Left renal pelvis (tissue), 4 donors: ENCODE measurements at places on chromosomes 4 and X. TPM values are rescaled to one million over a fixed set of nuclear protein-coding genes. Genes with fewer than 3 reads are reported as not detected.

Gene REPS2
- 16.5 TPM for polyA plus RNA-seq

DNA sequence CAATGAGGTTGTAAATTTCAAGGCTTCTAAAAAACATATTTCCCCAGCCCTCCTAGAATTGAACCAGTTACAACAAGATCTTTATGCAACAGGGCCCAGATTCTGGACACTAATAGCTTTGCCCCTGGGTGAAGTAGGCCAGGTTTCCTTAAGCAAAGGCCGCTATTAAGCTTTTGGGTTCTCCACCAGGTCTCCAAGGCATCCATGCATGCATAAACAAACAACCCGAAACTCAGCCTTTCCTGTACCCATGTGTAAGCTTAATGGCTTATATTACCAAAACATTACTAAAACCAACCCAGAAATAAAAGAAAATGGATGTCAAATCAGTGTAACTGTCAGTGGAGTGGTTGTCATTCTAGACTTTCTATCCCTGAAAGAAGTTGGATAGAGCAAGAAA is 137.1 kb downstream of the ARHGAP6 start:
- DNase-seq, result no peak

Gene ZNF157
- 1.1 TPM for polyA plus RNA-seq

DNA sequence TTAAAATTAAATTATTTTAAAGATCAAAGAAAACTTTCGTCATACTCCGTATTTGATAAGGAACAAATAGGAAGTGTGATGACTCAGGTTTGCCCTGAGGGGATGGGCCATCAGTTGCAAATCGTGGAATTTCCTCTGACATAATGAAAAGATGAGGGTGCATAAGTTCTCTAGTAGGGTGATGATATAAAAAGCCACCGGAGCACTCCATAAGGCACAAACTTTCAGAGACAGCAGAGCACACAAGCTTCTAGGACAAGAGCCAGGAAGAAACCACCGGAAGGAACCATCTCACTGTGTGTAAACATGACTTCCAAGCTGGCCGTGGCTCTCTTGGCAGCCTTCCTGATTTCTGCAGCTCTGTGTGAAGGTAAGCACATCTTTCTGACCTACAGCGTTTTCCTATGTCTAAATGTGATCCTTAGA is at the start of gene CXCL8:
Gene CXCL8 (plus strand): TSS at position 217 of the 426 bp plus-strand sequence. CDS start 90 bp downstream, at position 307.
- DNase-seq, result no peak

Gene LAMP2
- 169 TPM for polyA plus RNA-seq

GRCh38 chr4:185945252-185945651 is 123.7 kb upstream of the TLR3 start:
- DNase-seq, result no peak

- no peak for DNase-seq
Measured at GRCh38 chr4:40372651-40373050, 37.5 kb downstream of the CHRNA9 start.

DNA sequence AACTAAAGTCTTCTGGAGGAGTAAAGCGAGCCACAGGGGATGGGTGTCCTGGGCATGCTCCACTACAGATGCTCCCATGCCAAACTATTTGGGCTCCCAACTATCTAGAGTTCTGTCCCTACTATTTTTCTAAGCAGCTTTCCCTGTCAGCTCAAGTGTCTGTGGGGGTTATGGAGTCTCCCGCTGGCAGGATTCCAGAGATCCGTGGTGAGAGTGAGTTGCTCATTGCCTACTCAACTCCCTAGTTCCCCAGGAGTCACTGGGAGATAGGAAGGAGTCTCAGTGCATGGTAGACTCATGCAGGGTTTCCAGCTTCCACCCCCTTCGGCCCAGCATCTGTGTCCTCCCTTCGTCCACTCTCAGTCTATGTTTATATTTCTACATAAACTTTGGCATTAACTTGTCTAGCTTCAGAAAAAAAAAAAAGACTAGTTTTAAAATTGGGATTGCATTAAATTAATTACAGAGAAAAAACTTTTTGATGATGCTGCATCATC is 55.1 kb upstream of the INPP4B start:
- DNase-seq, result no peak

DNA sequence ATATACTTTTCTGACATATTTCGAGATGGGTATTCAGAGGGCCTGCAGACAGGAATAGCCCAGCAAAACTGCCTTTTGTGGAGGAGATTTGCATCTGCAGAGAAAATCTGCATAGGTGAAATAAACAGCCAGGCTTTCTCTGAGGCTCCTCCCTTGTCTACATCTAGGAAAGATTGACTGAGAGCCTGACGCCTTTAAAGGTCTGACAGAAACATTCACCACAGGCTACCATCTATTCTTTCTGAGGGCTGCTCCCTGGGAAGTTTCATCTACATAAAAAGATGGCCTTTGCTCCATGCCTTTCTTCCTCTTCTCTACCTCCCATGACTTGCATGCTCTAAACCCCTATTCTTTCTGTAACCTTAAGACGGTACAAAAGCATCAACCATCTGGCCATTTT is 55.0 kb upstream of the AP1S2 start:
- no peak for DNase-seq
